Kidney tubule cell (primary cell): ENCODE measurements at places on chromosomes 7 and 10.
A peak's percentile ranks its signal among the peaks of the same experiment; 100 is the strongest.

DNA sequence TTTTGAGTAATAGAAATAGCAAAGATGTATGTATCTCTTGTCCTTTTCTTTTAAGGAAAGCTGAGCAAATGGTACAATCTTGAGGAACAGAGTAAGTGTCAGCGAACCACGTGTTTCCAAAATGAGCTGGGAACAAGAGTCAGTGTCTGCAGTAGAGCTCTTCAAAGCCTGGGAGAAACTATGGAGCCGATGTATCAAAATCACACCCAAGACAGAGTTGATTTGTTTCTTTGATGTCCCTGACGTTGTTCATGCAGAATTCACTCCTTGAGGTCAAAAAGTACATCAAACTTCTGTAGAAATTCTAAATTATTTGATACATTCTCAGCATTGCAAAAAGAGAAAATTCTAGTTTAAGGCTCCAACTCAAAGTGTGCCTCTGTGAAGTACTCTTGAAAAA is 216.5 kb downstream of the SKIDA1 start:
- DNase-seq, result no peak

DNA sequence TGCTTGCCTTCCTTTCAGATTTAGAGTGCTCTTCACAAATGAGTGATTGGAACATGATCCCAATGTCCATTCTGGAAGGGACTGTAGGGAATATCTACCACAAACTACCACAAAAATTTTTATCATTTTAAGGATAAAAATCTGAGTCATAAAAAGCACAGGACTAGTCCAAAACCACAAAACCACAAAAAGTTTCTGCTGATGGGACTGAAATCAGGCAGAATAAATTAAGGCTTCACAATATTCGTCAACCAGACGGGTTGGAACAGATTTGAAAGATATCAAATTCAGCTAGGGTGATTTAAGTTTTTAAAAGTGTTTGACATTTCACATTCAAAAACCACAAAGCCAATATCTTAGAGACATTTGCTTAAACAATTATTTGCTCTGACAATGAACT is 100.1 kb upstream of the PTN start:
- peak; percentile 53 for DNase-seq

GRCh38 chr10:5496261-5497250 is 2.8 kb downstream of the CALML5 start:
- DNase-seq, result no peak

DNA sequence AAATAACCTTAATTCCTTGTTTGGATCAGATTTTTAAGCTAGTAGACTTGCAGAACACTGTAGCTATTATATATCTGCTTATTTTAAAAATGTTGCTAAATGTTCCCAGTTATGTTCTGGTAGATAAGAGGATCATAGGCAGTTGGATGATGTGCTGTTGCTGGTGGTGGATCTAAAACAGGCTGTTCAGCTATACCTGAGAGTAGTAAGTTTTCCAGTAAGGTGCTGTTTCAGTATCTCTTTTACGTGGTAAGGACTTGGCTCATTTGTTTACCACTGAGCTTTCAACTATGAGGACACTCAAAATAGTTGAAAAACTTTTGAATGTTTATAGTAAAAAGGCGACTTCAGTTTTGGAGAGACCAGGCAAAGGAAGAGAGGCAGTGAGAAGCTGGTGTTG is 180.9 kb downstream of the CDK14 start:
- no peak for DNase-seq

- DNase-seq, result no peak
These were observed 72.1 kb upstream of the NANOS1 start for GRCh38 chr10:118957443-118957825.

GRCh38 chr7:102823390-102824119 is 74.8 kb downstream of the FAM185A start:
- peak; percentile 58 for DNase-seq
